ENCODE measurements at places on chromosomes 1 and 21.

- DNase-seq: no peak
Observed at GRCh38 chr1:93687542-93687941, 5.9 kb upstream of the BCAR3 start.

GRCh38 chr1:156806512-156807440 is 9.9 kb downstream of the SH2D2A start:
- DNase-seq: no peak

DNA sequence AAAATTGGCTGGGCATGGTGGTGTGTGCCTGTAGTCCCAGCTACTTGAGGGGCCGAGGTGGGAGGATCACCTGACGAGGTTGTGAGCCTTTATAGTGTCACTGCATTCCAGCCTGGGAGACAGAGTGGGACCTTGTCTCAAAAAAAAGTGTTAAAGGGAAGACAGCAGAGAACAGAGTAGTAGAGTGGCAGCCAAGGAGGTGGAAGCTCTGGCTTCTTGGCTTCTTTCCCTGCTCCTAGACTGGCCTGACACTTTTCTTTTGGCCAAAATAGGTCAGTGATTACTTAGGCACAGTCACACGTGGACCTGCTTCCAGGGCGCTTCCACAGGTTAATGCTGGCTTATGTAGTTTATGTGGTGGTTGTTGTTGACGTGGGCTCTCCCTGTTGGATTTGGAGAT is 3.2 kb downstream of the DIP2A start:
- no peak for DNase-seq

- no peak for DNase-seq
Observed at GRCh38 chr21:36203603-36203889, 46.9 kb downstream of the DOP1B start.
